ENCODE measurements at places on chromosomes 7 and 10.

DNA sequence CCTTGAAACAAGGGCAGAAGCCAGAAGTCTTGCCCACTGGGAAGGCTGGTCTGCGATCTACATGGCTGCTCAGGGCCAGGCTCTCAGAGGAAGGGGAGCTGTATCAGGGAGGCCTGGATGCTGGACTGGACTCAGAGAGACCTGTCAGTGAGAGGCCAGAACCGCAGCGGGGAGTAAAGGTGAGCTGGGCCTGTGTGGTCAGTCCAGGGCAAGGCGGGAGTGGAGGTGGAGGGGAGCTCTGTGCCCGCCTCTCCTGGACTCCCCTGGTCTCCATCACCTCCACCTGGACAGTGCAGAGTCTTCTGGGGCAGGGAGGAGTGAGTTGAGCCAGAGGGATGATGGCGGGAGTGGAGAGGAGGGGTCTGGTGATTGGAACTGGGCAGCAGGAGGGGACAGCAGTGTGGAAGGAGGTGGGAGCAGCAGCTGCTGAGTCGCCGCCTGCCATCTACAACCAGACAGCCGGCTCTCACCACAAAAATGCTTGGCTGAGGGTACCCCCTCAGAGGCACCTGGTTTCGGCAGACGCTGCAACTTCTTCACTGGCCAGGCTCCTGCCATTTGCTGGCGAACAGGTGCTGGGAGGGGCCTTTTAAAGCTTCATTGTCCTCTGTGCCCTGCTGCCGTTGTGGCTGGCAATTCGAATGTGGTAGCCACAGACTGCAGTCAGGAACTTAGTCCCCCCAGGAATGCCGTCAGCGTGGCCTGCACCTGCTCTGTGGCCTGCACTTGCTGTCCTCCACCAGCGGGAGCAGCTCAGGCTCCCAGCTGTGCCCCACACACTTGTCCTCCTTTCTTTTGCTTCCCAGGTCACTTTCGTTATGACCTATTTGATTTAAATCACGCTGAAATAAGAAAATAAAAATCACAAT, 3.5 kb downstream of the RASSF4 start:
- DNase-seq: peak; percentile 64

DNA sequence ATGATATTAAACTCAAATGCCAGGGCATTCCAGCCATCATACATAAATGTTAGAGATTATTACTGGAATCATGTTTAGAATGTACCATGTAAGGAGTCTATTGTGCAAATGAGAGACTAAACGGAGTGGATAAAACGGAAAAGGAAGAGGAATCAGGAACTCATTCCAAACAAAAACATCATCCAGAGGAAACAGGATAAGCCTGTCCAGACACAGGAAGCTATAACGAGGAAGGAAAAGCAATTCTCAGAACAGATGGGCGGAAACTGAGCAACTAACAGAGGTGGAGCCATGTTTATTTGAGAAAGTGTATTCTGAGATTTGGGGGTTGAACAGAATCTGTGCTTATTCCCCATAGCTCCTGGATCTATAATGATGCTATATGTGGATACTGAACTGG, 52.3 kb upstream of the TRIM24 start:
- DNase-seq: no peak

- no peak for DNase-seq
These were observed 5.6 kb downstream of the MORN4 start for GRCh38 chr10:97627731-97628130.

DNA sequence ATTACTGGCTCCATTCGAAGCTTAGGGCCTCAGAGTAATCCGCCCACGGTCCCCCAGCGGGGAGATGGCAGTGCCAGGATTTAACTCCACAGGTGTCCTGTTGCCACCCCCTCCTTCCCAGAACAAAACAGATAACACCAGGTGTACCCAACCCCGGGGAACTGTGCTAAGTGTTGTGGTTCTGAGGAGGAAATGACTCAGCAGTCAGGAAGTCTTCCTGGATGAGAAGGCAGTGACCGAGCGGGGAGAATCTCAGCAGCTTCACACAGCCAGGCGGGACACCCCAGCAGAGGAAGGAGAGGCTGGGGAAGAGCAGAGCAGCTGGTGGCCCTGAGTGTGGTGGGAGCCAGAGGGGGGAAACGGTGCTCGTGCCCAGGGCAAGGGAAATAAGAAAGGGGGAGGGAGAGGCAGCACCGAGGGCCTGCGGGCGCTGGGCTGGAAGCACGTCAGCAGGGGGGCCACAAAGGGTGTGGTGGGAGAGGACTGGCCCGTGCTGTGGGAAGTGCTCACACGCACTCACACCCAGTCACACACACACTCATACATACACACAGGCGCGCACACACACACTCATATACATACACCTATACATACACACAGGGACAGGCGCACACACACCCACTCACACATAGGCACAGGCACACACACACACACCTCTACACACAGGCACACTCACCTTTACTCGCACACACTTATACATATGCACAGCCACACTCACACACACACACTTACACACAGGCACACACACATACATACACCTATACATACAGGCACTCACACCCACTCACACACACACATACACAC, 59.8 kb upstream of the CHST15 start:
- DNase-seq: peak; percentile 73

DNA sequence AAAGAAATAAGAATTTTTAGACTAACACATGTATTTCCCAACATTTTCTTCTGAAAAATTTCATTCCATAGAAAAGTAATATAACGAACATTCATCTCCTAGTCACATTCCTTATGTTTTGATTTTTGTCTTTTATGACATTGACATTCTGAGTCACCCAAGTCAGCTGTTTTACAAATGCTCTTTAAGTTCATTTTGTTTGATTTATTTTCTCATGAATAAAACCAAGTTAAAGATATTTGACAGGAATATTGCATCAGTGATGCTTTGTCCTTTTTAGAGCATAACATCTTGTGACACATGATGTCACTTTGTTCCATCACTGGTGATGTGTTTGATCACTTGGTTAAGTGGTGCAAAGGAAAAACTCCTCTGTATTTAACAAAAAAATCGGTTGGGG, 48.4 kb downstream of the HGF start:
- DNase-seq: no peak

DNA sequence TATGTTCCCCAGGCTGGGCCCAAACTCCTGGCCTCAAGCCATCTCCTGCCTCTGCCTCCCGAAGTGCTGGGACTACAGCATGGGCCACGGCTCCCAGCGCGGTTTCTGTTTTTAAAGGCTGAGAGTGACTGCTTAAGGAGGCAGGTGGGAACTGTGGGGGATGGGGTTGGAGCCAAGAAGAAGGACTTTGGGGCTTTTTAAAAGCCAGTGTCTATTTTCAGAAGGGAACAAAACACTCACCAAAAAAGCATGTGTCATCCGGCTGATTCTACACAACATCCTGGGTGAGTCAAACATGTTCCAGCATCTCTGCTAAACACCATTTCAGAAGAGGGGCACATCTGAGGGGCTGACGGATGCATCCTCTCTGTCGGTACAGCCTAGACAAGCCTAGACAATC, 824.5 kb downstream of the TYW1 start:
- DNase-seq: no peak

DNA sequence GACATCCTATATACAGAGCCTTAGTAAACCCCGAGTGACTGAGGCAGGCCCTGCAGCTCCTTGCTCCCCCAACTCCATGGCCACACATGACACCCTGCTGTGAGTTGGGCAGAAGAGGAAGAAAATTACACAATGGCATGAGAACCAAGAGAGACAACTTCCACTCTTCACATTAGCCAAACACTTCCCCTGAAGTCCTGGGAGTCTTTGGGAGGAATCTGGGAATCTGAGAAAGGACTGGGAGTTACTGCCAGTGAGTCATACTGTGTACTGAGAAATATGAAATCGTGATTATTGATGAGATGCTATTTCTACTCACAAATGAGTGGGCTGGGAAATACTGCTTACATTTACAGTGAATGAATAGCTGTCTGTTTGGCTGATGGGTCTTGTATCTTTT, 116.6 kb downstream of the SPAG6 start:
- no peak for DNase-seq

- DNase-seq: peak; percentile 76
These were observed 405 bp upstream of the ENTPD1 start for GRCh38 chr10:95755511-95756004.

- peak; percentile 81 for DNase-seq
These were observed 186.2 kb upstream of the BMPER start for GRCh38 chr7:33719059-33719581.

DNA sequence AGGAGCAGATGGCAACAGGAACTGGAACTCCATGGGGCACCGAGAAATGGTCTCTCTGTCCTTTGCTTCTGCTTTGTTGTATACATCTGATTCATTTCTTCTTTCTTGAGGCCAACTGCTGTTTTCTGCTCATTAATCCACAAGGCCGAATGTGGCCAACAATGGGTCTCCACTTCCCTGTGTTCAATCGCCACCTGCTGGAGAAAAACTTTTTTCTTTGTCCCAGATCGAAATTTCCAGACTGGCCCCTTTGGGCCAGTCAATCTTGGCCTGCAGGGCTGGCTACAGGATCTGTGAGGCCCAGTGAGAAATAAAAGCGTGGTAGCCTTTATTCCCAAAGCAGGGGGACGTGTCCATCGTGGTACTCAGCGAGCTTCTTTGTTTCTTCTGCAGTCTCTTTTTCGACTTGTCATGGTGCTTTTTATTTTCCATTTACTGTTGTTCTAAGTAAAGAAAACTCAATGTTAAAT, 58.8 kb downstream of the PARP12 start:
- no peak for DNase-seq

DNA sequence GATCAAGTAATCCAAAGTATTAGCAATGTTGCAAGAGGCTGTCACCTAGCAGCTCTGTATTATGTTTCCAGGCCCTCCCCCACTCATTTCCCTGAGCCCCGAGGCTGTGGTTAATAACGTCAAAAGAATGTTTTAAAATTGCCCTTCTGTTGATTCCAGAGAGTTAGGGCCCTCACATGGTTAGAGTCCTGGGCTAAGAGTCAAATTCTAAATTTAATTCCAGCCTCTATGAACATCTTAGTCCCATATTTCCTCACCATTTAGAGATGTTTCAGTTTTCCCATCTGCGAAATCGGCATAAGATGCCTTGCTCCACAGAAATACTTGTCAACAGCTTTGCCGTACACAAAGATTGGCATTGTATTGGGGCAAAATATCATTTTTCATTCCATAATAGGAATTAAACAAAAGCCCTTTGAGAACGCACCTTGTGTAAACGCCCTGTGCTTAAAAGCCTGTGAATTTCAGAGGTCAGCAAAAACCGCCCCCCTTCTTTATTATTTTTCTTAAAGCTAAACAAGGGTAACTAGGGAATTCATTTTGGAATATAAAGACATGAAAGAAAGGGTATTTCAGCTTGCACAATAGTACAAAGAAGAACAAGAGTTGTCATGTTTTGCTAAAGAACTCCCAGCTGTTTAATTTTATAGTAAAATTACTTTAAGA, 135.8 kb downstream of the ARID5B start:
- DNase-seq: no peak

DNA sequence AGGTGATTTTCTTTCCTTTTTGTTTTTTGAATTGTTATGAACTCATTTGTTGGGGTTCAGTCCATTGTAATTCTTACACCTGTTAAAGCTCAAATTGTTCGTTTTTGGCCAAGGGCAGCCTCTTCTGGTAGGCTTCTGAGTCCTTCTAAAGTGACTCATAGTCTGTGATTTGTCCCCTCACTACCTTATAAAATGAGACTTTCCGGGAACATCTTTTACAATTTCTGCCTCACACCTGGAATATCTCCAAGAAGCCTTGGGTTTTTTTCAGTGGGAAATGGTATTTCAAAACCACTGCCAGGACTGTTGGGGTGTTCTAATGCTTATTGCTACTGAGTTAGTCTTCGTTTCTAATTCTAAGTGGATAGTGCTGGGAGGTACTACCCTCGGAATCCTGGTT, 56.7 kb downstream of the BMPR1A start:
- DNase-seq: no peak

DNA sequence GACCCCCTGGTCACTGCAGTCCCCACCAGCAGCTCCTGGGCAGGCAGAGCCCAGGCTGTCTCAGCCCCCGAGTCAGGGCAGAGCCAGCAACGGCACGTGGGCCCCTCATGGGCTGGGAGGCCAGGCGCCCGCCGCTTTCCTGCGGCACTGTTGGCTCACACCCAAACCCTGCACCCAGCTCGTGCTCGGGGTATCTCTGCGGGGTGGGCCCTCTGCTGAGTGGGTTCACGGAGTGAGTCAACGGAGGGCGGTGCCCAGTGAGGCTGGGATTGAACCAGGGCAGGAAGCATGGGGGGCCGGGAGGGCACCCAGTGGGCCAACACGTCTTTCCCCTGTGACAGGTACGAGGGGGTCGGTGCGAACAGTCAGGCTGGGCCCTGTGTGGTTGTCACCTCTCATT, 28.9 kb downstream of the ADAP1 start:
- peak; percentile 72 for DNase-seq

GRCh38 chr7:27159266-27160144, 3.0 kb upstream of the HOXA7 start:
- peak; percentile 50 for DNase-seq

DNA sequence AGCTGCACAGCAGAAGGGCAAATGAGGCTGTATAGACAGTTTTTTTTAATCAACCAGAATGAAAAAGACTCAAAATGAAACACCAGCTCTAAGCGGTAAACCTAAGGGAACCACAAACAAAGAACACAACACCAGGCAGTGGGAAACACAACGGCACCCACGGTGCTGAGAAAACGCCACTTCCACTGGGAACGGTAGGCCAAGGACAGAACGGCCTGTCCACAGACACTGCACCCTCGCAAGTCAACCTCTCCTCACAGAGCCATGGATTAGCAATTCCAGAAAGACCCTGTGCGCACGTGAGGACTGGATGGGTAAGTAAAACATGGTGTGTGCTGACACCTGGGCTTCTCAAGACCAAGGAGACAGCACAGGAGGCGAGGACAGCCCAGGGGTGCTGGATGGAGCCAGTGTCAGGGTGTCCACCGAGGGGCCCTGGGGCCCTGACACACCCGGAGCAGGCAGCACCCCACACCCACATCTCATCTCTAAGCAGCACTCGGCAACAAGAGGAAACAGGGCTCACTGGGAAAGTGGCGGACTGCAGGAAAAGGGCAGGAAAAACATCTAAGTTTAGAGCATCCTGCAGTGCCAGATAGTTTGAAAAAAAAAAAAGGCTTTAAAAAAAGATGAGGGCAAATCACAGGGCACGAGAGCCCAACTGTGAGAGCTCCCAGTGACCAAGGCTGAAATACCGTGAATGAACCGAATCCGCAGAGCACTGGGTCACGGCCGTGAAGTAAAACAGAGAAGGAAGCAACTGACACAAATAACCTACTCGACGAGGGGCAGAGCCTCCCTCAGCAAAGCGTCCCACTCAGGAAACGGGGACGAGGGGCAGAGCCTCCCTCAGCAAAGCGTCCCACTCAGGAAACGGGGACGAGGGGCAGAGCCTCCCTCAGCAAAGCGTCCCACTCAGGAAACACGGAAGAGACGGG, 120.2 kb downstream of the MAD1L1 start:
- no peak for DNase-seq

- DNase-seq: no peak
These were observed 1.8 kb downstream of the HNRNPA2B1 start for GRCh38 chr7:26198781-26199169.

DNA sequence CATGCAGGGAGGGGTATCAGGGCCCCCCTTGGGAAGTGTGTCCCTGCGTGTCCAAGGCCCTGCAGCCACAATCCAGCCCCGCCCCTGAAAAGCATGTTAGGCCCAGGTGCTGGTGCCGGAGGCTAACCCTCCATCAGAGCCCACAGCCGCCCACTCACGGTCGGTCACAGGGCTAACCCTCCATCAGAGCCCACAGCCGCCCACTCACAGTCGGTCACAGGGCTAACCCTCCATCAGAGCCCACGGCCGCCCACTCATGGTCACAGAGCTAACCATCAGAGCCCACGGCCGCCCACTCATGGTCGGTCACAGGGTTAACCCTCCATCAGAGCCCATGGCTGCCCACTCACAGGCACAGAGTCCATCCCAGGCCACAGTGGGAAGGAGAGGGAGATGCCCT, 426.0 kb downstream of the DNAJB6 start:
- no peak for DNase-seq
